Naive B cell (primary cell): ENCODE measurements at places on chromosomes 7 and 10.

DNA sequence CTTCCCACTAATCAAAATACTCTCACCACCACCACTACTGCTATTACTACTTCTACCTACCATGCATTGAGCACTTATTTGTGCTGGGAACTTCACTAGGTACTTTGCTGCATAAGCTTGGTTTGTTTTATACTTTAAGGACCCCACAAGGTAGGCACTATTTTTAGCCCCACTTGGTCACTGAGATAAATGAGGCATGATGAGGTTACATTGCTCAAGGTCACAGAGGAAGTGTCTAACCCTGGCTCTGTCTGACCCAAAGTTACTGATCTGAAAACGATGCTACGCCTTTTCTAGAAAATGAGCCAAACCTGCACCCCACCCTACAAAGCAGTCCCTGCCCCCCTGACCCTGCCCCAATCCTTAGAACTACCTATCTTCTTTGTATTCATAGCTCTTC is 35.6 kb downstream of the NRP1 start:
- DNase-seq: no peak

DNA sequence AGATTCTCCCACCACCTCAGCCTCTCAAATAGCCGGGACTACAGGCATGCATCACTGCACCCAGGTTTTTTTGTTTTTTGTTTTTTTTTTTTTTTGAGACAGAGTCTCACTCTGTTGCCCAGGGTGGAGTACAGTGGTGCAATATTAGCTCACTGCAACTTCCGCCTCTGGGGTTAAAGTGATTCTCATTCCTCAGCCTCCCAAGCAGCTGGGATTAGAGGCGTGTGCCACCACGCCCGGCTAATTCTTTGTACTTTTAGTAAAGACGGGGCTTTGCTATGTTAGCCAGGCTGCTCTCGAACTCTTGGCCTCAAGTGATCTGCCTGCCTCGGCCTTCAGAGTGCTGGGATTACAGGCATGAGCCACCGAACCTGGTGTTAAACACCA is 107.5 kb upstream of the KIF5B start:
- no peak for DNase-seq

DNA sequence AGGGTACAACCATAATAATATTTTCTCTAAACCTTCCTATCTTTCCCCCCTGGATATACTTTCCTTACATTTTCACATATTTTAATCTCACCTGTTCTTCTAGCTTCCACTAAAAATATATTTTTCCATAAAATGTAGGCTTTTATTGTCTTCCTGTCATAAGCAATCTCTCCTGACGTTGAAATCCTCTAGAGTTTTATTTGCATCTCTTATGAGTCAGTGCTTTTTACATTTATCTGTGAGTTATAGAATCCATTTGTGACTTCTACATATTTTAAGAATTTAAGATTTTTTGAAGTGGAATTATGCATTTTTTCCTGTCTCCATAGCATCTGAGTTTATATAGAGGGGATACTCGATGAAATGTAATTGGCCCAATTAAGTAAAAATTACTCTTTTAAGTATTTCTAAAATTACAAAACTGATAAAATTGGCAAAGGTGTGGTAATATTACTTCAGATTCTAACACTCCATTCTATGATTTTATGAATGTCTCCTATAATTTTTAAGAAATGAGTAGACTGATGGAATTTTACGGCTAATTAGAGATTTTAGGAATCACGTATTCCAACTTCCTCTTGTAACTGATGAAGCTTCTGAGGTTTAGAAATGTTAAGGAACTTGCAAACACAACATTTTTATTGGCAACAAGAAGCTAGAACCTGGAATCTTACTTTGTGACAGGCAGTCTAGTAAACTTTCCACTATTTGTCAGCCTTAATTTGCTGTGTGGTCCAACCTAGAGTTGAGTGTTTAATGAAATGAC is 422.9 kb upstream of the SEMA3A start:
- DNase-seq: no peak

DNA sequence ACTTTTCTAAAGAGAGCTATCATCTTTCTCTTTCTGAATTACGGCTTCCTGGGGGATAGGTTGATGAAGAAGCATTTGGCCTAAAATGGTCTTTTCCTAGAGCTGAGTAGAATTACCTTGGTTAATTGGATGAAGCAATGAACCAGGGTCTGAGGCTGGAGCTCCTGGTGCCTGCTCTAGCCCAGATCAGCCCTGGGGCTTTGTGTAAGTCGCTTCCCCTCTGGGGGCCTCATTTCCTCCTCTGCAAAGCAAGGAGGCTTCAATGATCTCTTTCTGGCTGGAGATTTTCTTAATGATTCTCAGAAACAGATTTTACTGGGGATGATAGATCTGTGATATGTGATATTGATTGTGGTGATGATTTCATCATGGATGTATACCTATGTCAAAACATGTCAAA is 3.5 kb upstream of the CPA2 start:
- DNase-seq: no peak

GRCh38 chr10:3415038-3415736 is 242.6 kb upstream of the PITRM1 start:
- no peak for DNase-seq

DNA sequence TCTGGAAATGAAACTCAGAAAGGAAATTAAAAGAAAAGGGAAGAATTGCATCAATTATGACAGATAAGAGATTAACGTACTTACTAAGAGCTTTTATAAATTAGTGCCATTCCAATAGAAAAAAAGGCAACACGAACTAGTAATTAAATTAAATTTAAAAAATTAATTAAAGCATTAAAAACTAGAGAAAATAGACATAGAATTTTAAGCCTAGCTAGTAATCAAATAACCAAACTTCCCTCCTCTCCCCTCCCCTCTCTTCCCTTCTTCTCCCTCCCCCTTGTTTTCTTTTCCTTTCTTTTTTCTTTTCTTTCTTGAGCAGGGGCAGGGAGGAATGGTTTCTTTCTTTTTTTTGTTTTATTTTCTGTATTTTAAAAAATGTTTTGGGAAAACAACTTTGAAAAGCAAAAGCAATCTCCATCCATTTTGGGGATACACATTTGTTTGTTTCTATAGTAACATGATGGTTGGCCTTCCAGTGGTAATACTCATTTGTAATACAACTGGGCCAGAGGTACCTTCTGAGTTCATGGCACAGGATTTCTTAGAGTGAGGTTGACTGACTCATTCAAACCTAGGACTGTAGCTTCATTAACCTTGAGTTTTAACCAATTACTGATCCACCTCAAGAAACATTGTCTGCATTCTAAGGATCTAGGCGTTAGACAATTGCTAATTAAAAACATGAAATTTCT is 132.6 kb downstream of the ST7 start:
- DNase-seq: no peak

- no peak for DNase-seq
Observed at GRCh38 chr7:112575864-112576263, 95.1 kb downstream of the LSMEM1 start.

- no peak for DNase-seq
Observed at GRCh38 chr7:137975221-137975620, 26.7 kb downstream of the CREB3L2 start.

DNA sequence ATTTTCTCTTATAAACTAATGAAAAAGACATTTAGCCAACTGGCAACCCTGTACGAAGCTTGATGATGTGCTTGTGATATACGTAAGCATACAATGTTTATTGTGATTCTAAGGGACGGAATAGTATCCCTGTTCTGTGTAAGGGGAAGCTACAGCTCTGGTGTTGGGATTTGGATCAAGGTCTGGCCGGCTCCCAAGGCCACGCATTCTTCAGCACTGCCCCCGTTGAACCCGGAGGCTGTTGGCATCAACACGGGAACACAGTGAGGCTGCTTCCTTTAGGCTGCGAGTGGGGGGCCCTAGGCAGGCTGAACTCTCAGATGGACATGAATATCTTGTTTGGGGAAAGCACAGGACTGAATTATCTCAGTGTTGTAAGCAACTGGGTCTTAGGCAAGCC is 180.6 kb downstream of the CAMK1D start:
- DNase-seq: no peak

- DNase-seq: no peak
Observed at GRCh38 chr10:44301781-44302355, 83.0 kb downstream of the CXCL12 start.

GRCh38 chr7:20190560-20191390 is 26.4 kb downstream of the MACC1 start:
- peak; percentile 15 for DNase-seq

- no peak for DNase-seq
Observed at GRCh38 chr10:43437141-43437870, 395 bp downstream of the ZNF487 start.

- no peak for DNase-seq
Observed at GRCh38 chr10:110525349-110526260, 27.9 kb downstream of the DUSP5 start.

DNA sequence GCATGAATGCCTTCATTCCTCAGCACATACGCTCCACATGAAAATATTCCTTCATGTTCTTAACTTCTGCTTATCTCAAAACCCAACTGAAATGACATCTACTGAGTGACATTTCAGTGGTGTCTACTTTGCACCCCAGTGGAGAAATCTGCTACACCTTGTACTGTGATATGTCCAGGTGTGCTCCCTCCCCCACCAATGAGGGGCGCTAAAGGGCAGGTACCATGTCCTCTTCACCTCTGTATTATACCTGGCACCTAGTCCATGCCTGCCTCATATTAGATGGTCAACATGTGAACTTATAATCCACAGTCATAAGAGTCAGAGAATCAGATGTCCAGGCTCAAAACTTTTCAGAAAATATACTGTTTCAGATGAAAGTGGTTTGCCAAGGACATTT is 2.1 kb downstream of the PAXIP1 start:
- no peak for DNase-seq

DNA sequence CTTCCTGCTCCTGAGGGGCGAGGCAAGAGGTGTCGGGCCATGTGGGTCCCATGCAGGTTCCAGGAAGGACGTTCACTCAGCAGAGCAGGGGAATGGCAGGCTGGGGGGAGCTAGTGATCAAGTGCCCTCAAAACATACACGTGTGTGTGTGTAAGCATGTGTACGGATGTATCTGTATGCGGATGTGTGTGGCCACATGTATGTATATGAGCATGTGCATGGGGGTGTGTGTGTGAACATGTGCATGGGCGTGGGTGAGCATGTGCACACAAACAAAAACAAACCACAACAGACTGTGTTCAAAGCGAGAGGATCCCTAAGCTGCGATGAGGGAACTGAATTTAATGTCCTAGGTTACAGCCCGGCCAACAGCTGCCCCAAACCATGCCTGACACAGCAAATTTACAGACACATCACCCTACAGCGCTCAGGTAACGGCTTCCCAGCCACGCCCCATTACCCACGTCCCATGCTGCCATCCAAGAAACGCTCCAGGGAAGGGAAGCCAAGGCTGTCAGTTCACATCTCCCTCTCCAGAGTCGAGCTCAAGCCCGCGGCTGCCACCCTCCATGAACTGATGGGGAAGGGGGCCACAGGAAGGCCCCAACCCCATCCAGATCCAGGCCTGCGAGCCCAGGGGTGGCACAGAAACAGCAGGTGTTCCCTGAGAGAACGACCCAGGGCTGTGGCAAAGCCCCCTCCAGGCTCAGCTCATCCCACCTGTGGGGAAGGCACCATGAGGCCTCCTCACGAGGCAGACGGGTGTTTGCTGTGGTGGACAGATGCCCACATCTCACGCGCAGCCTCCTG is 56.6 kb downstream of the PTPRN2 start:
- no peak for DNase-seq

DNA sequence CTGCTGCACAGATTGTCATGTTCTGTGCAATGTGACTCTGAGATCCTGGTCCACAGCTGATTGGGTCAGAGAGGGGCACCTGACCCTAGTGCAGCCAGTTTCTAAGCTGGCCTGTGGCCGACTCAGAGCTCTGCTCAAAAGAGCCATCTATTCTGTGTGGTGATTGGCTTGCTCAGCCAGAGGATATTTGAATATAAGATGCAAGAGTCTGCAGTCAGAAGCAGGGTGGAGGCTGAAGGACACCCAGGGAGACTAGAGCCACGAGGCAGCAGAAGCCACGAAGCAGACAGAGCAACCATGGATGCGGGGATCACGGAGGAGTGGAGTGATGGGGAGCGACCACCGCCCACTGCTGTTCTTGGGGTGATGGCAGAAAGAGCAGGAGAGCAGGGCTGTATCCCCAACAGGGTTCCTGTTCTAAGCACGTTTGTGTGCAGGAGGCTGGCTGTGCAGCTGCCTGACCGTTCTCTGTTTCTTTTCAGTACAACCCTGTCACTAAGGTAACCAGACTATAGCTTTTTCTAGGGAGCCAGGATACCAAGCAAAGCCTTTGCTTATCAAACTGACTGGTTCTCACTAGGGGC is 19.5 kb upstream of the RHEB start:
- DNase-seq: no peak

- no peak for DNase-seq
Observed at GRCh38 chr10:31697271-31698180, 231.1 kb downstream of the ARHGAP12 start.

- DNase-seq: no peak
Observed at GRCh38 chr10:8998751-8999150, 944.3 kb downstream of the GATA3 start.

DNA sequence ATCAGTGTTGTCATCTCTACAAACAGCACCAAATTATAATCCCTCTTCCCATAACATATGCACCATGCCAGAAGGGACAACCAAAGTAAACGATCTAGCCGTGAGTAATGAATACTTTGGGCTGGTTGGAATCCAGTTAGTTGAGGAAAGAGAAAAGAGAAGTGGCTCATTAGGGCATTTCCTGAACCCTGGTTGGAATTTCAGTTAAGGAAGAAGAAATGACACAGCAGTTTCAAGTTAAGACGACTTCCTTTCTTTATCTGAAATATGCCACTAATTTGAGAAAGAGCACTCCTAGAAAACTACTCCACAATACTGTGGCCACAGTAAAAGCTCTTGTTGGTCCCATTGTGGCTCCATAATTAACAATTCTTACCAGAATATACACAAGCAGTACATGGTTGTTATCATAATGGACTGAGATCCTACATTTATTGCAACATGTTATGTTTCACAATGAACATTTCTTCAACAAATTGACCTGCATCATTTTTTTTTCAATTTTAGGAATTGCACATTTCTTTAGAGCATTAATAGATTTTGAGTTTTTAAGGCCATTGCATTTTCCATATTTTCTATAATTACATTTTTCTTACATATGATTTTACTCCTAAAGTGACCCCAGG is at the start of gene TFEC:
Gene TFEC, minus strand, starts transcription at position 113 of the 626 bp plus-strand sequence. CDS start 46,322 bp downstream, outside the sequence.
- DNase-seq: no peak

GRCh38 chr10:21668831-21669230 is 134.8 kb downstream of the MLLT10 start:
- DNase-seq: no peak

DNA sequence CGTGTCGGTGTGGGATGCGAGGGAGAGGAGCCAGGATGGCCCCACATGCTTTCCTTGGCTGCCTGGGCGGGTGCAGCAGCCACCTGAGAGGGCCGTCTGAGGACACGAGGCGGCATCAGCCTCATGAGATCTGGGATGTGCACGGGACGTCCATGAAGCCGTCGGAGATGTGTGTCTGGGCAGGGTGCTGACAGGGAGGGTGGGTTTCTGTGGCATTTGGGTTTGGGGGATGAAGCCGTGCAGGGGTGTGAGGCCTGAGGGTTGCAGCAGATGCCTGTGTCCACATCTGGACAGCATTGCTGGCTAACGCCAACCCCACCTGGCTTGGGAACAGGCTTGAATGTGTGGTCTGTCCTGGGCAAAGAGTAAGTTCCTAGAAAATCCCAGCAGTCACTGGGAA is 179.5 kb downstream of the DNAJB6 start:
- no peak for DNase-seq
